ENCODE measurements at places on chromosomes 16 and 17. TPM values are rescaled to one million over a fixed set of nuclear protein-coding genes. Genes with fewer than 3 reads are reported as not detected.

GRCh38 chr17:27804113-27804512 lies 3.8 kb upstream of the NOS2 start:
- no peak for DNase-seq
- H3K27ac ChIP-seq, result no peak overlapping the region
- H3K4me1 ChIP-seq, result peaks cover 8% of the 10 kb centered on the region
- H3K27me3 ChIP-seq, result peaks cover 14% of the 10 kb centered on the region
- H3K4me3 ChIP-seq, result no peak overlapping the region

NAGLU gene
- 24.0 TPM for total RNA-seq

CMTM1 gene
- total RNA-seq, result 8.4 TPM

LRRC37A gene
- 2.3 TPM for total RNA-seq

- no peaks in the 10 kb centered on the region for H3K36me3 ChIP-seq
- no peak for DNase-seq
- no peak overlapping the region for H3K4me3 ChIP-seq
- H3K27ac ChIP-seq, result no peak overlapping the region
Measured at GRCh38 chr17:78589885-78590284, 12.7 kb upstream of the DNAH17 start.

GRCh38 chr17:14808425-14808824 lies 456.7 kb downstream of the PMP22 start:
- no peaks in the 10 kb centered on the region for H3K36me3 ChIP-seq
- H3K4me3 ChIP-seq, result no peak overlapping the region
- no peak overlapping the region for H3K27ac ChIP-seq
- no peaks in the 10 kb centered on the region for H3K4me1 ChIP-seq

DNA sequence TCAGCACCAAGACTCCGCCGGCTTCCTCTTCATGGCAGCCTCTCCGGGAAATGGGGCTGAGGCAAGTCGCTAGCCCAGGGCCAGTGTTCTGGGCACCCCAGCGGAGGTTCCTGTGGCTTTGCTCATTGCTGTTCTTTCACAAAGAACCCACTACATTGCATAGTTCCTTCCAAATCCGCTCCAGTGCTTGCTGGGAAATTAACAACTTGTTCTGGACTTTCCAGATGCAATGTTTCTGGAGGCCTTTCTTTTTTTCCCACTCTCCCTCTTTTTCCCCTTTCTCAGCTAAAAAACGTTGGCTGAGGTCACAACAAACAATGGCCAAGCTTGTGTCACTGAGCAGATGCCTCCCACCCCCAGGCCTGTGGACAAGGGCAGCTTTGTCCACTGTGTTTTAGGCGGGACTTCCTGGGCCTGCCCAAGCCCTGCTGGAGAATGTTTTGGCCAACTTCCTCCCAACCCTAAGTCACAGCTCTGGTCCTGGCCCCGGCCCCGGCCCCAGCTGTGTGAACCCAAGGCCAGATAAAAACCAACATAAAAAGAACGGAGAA lies 131.5 kb upstream of the RCVRN start:
- H3K4me3 ChIP-seq, result no peak overlapping the region
- peaks cover 28% of the 10 kb centered on the region for H3K4me1 ChIP-seq
- H3K27me3 ChIP-seq, result peaks cover 19% of the 10 kb centered on the region
- no peak for DNase-seq
- peaks cover 9% of the 10 kb centered on the region for H3K36me3 ChIP-seq
- H3K27ac ChIP-seq, result no peak overlapping the region

GRCh38 chr17:13596241-13596923 lies 5.3 kb downstream of the HS3ST3A1 start:
- peaks cover 36% of the 10 kb centered on the region for H3K4me1 ChIP-seq
- no peak overlapping the region for H3K27ac ChIP-seq
- peaks cover 47% of the 10 kb centered on the region for H3K27me3 ChIP-seq

DNA sequence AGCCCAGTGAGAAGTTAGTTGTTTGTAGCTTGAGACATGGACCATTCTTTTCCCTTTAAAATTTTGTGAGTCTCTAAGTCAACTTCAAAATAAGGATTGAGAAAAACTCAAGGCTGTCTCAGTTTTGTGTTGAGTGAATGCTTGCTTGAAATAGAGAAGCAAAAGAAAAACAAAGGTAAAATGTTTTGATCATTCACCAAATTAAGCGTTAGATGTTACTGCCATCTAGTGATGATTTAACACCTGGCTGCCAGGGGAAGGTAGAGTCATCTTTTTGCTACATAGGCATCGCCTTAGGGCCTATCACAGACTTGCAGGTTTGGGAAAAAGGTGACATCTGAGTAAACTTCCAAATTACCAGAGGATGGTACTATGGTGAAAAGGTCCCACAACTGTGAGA lies 74.4 kb downstream of the PCTP start:
- peaks cover 4% of the 10 kb centered on the region for H3K4me1 ChIP-seq
- no peak overlapping the region for H3K4me3 ChIP-seq
- no peak for DNase-seq

DNA sequence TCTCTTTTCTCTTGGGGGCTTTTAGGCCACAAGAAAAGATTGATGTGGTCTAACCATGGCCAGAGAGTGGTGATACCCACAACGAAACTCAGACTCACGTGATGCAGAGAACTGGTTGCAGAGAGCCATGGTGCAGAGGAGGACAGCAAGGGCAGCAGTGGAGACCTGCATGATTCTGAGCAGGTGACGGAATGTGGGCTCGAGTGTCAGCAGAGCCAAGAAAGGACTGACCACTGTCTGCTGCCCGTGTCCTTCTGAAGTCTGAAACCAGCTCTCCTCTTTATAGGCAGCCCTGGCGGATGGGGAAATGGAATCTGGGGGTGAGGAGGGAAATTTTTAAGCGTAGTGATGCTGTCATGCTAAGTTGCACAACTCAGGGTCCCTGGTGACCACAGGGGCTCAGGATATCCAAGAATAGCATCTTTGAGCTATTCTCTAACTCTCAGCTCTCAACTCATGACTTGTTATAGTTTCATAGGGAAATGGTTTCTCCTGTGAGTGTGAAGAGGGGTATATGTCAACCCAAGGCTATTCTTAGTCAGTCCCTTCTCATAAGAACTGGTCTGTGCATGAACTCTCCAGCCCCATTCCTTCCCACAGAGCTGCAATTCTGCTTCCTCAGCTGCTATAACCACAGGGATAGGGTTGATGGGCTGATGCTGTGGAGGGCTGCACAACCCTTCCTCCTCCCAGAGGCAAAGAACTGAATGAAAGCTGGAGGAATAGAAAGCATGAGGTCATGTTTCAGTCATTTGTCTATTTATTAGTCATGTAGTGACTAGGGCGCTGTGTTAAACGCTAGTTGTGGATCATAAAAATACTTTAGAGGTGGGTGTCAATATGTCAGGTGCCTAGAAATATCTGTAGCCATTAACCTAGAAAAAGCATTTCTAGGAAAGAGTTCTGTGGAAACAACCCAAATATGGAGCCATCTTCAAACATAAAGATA lies at the start of gene CCL3:
Gene CCL3 (minus strand): TSS at position 256 of the 949 bp plus-strand sequence. CDS start 85 bp downstream, at position 171.
- H3K4me3 ChIP-seq, result no peak within 1 kb of the TSS
- DNase-seq, result no peak
- H3K36me3 ChIP-seq, result no peaks in the 10 kb centered on the region
